Astrocyte (in vitro differentiated cells and primary cell): ENCODE measurements at places on chromosomes 11 and 22. TPM values are rescaled to one million over a fixed set of nuclear protein-coding genes. Genes with fewer than 3 reads are reported as not detected.

- no peak for DNase-seq
- H3K27me3 ChIP-seq: no peaks in the 10 kb centered on the region
- H3K4me1 ChIP-seq: peaks cover 17% of the 10 kb centered on the region
- H3K36me3 ChIP-seq: no peaks in the 10 kb centered on the region
- H3K4me3 ChIP-seq: no peak overlapping the region
Observed at GRCh38 chr11:12600829-12601228, 73.4 kb upstream of the TEAD1 start.

GRCh38 chr11:133901999-133902398, 54.8 kb downstream of the IGSF9B start:
- H3K4me1 ChIP-seq: no peaks in the 10 kb centered on the region
- no peak for DNase-seq
- no peaks in the 10 kb centered on the region for H3K36me3 ChIP-seq
- H3K4me3 ChIP-seq: no peak overlapping the region
- H3K27me3 ChIP-seq: no peaks in the 10 kb centered on the region

Gene ABCG4
- 0.55 and 1.5 TPM in 2 replicates for total RNA-seq

GRCh38 chr11:46898396-46899095, 19.8 kb downstream of the LRP4 start:
- H3K27ac ChIP-seq: no peak overlapping the region
- H3K4me1 ChIP-seq: peaks cover 3% of the 10 kb centered on the region
- no peak overlapping the region for H3K4me3 ChIP-seq
- no peaks in the 10 kb centered on the region for H3K27me3 ChIP-seq

Gene ANO9
- 0.82 and 1.9 TPM in 2 replicates for total RNA-seq

Gene RASGRP2
- 3.9 and 5.4 TPM in 2 replicates for total RNA-seq

Gene TRPC6
- 0.07 and 0.17 TPM in 2 replicates for total RNA-seq

GRCh38 chr11:48106166-48106565, 110.4 kb upstream of the OR4B1 start:
- no peak overlapping the region for H3K4me3 ChIP-seq
- no peaks in the 10 kb centered on the region for H3K27me3 ChIP-seq
- DNase-seq: no peak
- no peaks in the 10 kb centered on the region for H3K36me3 ChIP-seq
- no peak overlapping the region for H3K27ac ChIP-seq

Gene KIAA1671
- total RNA-seq: 21.7 and 28.4 TPM in 2 replicates

DNA sequence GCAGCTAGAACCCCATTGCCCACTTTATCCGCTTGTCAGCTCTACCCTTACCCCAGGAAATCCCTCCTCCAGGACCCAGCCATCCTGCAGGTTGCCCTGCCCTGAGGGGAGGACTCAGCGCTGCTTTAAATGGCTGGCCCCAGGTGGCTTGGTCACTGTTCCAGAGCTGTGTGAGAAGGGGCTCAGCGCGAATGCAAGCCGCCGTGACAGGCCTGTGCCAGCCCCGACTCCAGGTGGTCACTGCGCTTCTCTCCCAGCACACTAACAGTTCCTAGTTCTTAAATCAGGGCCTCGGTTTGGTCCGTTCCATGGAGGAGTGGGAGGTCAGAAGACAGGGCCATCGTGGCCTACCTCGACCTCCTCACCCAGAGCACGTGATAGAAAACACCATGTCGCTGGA, 65.7 kb upstream of the TBCEL start:
- DNase-seq: no peak
- H3K4me1 ChIP-seq: no peaks in the 10 kb centered on the region
- no peaks in the 10 kb centered on the region for H3K36me3 ChIP-seq
- peaks cover 5% of the 10 kb centered on the region for H3K27me3 ChIP-seq
- H3K4me3 ChIP-seq: no peak overlapping the region

DNA sequence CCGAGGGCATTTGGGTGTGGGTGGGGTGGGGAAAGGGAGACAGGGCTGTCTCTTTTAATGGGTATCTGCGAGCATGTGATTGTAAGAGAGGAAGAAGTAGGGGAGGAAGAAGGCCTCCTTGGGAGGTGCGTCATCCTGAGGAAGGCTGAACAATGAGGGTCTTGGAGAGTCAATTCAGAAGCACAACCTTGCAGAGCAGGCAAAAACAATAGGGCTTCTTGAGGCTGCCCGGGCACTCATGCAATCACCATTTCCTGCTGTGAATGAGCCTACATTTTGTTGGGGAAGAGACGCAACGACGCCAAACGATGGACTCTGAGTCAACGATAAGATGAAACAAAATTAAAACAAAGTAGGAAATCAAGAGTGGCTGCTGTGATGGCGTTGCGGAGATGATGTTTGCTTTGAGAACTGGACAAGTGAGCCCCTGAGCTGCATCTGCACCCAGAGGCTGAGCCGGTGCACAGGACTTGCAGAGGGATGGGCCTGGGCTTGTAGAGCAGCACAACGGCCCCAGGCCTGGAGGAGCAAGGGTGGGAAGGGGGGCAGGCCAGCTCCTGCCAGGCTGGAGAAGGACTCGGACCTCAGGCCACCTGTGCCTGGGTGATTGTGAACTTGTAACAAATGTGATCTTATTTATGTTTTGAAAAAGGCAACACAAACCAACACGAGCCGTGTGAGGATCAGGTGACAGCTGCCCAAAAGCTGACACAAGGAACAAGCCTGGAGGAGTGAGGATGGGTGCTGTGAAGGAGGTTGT, 92.3 kb upstream of the B3GAT1 start:
- no peak overlapping the region for H3K4me3 ChIP-seq
- no peaks in the 10 kb centered on the region for H3K4me1 ChIP-seq
- H3K36me3 ChIP-seq: no peaks in the 10 kb centered on the region

GRCh38 chr11:88414981-88415413, 77.5 kb upstream of the CTSC start:
- H3K27ac ChIP-seq: no peak overlapping the region
- peaks cover 14% of the 10 kb centered on the region for H3K4me1 ChIP-seq
- H3K36me3 ChIP-seq: no peaks in the 10 kb centered on the region

Gene NXPE2
- total RNA-seq: 0.11 and 0.41 TPM in 2 replicates

GRCh38 chr11:122040464-122040863, 75.6 kb downstream of the BLID start:
- peak; percentile 22 for DNase-seq
- H3K36me3 ChIP-seq: no peaks in the 10 kb centered on the region
- H3K27ac ChIP-seq: peak overlapping the region; percentile 33
- H3K27me3 ChIP-seq: no peaks in the 10 kb centered on the region

DNA sequence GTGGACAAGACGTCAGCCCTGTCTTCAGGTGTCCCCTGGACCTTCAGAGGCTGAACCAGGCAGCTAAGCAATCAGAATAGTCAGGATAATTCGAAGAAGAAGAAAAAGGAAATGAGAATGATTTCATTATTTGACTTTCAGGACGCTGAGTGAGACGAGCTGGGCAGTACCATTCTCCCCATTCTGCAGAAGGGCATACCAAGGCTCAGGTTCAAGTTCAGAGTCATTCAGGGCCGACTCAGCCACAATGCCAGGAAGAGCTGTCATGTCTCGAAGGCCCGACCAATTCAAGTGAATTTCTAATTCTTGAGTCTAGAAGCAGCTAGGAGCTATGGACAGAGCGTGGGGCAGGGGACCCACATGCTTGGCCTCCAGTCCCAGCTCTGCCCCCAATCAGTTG, 33.8 kb upstream of the CD82 start:
- H3K27ac ChIP-seq: no peak overlapping the region
- H3K27me3 ChIP-seq: peaks cover 7% of the 10 kb centered on the region
- DNase-seq: no peak

GRCh38 chr11:102240502-102240901, 76.8 kb upstream of the BIRC3 start:
- no peak overlapping the region for H3K4me3 ChIP-seq
- H3K36me3 ChIP-seq: no peaks in the 10 kb centered on the region
- H3K27ac ChIP-seq: no peak overlapping the region
- peak; percentile 79 for DNase-seq

- no peaks in the 10 kb centered on the region for H3K36me3 ChIP-seq
- no peaks in the 10 kb centered on the region for H3K27me3 ChIP-seq
- H3K4me3 ChIP-seq: peak overlapping the region; percentile 84
- H3K4me1 ChIP-seq: no peaks in the 10 kb centered on the region
- H3K27ac ChIP-seq: peak overlapping the region; percentile 77
Observed at GRCh38 chr11:59555601-59556114, 44.3 kb downstream of the OR4D9 start.

DNA sequence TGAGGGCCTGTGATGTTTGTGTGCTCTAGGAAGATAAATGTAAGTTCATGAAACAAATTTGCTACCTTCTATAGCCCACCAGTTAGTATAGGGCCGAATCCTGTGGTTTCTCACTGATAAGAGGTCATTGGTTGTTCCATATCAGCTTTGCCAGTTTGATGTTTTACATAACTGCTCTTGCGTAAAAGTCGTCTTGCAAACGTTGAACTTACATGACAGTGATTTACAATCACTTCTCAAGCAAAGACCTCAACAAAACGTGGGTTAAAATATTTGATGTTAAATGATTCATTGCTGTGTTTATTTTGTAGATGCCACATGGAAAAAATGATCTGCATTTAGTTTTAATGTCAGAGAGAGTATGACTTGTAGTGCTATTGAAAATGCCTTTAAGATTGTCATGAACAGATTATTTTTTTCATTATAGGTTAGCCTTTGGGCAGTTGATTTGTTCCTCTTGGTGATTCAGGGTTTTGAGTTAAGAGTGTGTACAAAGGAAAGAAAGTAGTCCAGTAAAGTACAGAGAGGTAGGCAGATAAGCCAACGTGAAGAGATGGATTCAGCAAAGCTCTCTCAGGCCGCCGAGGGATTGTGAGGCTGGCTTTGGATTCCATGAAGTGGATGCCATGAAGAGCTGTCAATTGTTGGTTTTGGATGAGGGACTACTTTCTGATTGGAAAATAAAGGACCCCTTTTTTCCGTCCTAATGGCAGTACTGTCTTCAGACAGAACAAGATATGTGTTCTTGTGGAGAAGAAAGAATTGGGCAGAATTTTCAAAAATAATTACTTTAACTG, 2.6 kb downstream of the EWSR1 start:
- no peak overlapping the region for H3K27ac ChIP-seq
- H3K27me3 ChIP-seq: no peaks in the 10 kb centered on the region
- peaks cover 38% of the 10 kb centered on the region for H3K4me1 ChIP-seq
- H3K36me3 ChIP-seq: peaks cover 49% of the 10 kb centered on the region

Gene IFITM1
- total RNA-seq: 526 and 631 TPM in 2 replicates
